Fibroblast of gingiva (primary cell): ENCODE measurements at places on chromosomes 7 and 10.

DNA sequence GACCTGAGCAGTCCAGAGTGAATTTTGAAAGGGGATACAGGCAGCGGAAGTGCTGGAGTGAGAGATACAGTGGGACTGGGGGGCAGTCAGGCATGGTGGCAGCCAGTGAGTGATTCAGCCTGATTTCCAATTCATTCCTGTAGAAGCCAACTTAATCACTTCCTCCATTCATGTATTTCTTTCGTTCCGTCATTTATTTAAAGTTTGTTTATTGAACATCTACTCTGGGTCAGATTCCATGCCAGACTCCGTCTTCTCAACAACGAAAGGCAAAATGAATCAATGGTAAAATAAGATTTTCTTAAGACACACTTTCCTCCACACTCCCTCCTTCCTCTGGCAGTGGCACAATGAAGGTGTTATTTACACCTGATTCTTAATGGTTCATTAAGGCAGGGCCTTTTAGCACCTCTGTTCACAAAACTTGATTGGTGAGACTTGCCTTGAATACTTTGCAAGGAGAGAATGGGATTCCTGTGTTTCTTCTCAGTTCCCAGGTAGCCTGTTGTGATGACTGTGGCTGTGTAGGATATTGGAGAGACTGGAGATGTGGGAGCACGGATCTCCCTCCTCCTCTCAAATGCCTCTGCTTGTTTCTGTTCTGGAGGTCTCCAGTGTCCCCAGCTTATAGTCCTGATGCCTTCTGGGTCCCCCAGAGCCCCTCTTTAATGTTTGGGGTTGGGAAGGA lies 27.9 kb downstream of the ADCYAP1R1 start:
- no peak for DNase-seq

- DNase-seq, result no peak
Observed at GRCh38 chr10:69962746-69963135, 89.9 kb upstream of the MACROH2A2 start.

GRCh38 chr10:77062381-77062780 lies 575.2 kb downstream of the KCNMA1 start:
- no peak for DNase-seq

DNA sequence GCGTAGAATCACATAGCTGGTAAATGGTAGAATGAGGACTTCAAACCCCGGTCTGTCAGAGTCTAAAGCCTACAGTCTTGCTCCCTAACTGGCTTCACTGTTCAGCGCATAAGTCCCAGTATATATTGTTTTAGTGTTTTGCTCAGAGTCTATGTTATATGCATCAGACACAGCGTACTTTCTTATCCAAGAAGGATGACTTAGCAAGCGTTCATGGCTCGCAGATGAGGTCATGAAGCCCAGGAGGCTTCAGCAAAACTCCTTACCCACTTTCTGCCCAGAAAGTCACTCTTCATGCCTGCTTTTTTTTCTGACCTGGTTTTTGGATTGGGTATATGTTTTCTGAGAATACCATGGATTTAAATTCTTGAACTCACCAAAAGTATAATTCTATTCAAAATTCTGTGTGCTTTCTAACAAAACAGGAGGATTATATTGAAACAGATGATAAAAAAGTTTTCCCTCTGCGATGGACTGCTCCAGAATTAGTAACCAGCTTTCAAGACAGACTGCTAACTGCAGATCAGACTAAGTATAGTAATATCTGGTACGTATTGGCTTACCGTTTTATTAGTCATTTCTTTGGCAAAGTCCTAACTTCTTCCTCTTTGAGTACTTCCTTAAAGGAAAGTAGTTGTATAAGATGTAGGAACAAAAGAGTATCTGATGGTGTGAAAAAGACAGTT lies 24.6 kb upstream of the BHLHA15 start:
- DNase-seq, result peak; percentile 32

DNA sequence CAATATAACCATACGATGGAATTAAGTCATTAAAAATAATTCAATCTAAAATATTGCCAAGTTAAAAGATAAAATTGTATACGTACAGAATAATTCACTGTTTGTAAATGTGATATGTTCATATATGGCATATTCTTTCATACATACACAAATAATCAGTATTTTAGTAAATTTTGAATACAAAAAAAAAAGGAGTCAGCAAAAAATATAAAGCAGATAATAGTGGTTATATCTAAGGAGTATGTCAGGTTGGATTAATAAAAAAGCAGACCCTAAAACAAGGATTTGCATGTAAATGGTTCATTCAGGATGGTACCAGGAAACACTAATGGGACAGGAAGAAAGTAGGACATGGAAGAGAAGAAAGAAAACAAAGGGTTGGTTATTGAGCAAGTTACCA lies 59.5 kb downstream of the XPNPEP1 start:
- no peak for DNase-seq

- DNase-seq, result no peak
Observed at GRCh38 chr10:102831322-102832071, 5.7 kb downstream of the CYP17A1 start.
